ENCODE measurements at places on chromosomes 5 and 9. TPM values are rescaled to one million over a fixed set of nuclear protein-coding genes. Genes with fewer than 3 reads are reported as not detected.

The FAM163B gene
- total RNA-seq: not detected

- no peak overlapping the region for H3K27ac ChIP-seq
- no peaks in the 10 kb centered on the region for H3K4me1 ChIP-seq
These were observed 78.3 kb downstream of the COL27A1 start for GRCh38 chr9:114233491-114234185.

GRCh38 chr5:139147483-139148087, 50.6 kb downstream of the SIL1 start:
- no peak for DNase-seq
- H3K4me3 ChIP-seq: no peak overlapping the region
- H3K27ac ChIP-seq: no peak overlapping the region
- no peaks in the 10 kb centered on the region for H3K27me3 ChIP-seq
- H3K4me1 ChIP-seq: no peaks in the 10 kb centered on the region

- peaks cover 7% of the 10 kb centered on the region for H3K4me1 ChIP-seq
- no peak overlapping the region for H3K4me3 ChIP-seq
- H3K27ac ChIP-seq: no peak overlapping the region
- no peaks in the 10 kb centered on the region for H3K36me3 ChIP-seq
- no peak for DNase-seq
- H3K27me3 ChIP-seq: no peaks in the 10 kb centered on the region
These were observed 4.2 kb downstream of the CCNI2 start for GRCh38 chr5:132751444-132751843.

- no peaks in the 10 kb centered on the region for H3K36me3 ChIP-seq
- H3K27ac ChIP-seq: no peak overlapping the region
- no peaks in the 10 kb centered on the region for H3K27me3 ChIP-seq
- no peaks in the 10 kb centered on the region for H3K4me1 ChIP-seq
These were observed 269.4 kb upstream of the IRX1 start for GRCh38 chr5:3325972-3326840.

The IDNK gene
- total RNA-seq: 10.2 TPM

The NR4A3 gene
- 0.35 TPM for total RNA-seq

All from CD4-positive, alpha-beta memory T cell (primary cell).